ENCODE measurements at places on chromosomes 5 and 9. TPM values are rescaled to one million over a fixed set of nuclear protein-coding genes. Genes with fewer than 3 reads are reported as not detected.

Gene SYNPO
- 11.0 TPM for total RNA-seq

Gene SLC1A1
- total RNA-seq: 10.6 TPM

Gene GMCL2
- not detected for total RNA-seq

Gene KIF4B
- not detected for total RNA-seq

Gene SCGB3A2
- total RNA-seq: not detected

Gene LCNL1
- 2.5 TPM for total RNA-seq

Gene PCDHGC4
- 0.81 TPM for total RNA-seq

Gene WWC1
- total RNA-seq: 27.7 TPM

Gene UBE2R2
- total RNA-seq: 26.0 TPM

Gene SLC4A9
- total RNA-seq: 0.13 TPM

Gene FBP1
- not detected for total RNA-seq

Gene ZFP37
- 1.0 TPM for total RNA-seq

Gene IL13
- total RNA-seq: not detected

All from mesangial cell (primary cell).